ENCODE measurements at places on chromosomes 6 and 20. TPM values are rescaled to one million over a fixed set of nuclear protein-coding genes. Genes with fewer than 3 reads are reported as not detected.

DNA sequence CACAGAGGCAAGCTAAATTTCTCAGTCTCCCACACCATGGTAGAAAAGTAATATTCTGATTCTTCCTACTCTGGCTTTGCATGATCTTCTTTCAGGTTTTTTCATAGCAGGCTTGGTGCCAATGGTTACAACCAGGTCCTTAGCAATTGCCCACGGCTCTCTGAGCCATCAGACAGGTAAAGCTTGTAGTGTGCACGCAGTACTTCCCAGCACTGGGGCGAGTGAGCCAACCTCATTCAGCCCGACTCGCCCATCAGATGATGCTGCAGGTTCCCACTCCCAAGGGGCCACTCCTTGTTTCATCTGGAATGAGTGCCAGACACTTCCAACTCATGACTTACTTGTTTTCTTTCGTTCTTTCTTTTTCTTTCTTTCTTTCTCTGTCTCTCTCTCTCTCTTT, 78.3 kb downstream of the PERP start:
- H3K4me3 ChIP-seq: no peak overlapping the region
- no peak for DNase-seq
- H3K27me3 ChIP-seq: no peaks in the 10 kb centered on the region
- H3K36me3 ChIP-seq: no peaks in the 10 kb centered on the region

DNA sequence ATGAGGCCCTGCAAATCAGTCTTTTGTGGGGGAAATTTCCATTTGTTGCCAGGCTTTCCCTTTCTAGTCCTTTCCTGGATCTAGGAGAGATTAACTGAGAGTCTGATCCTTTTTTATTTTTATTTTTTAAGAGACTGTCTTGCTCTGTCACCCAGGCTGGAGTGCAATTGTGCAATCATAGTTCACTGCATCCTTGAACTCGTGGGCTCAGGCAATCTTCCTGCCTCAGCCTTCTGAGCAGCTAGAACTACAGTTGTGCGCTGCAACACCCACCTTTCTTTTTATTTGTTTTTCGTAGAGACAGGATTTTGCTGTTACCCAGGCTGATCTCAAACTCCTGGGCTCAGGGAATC, 22.9 kb downstream of the OR2B2 start:
- no peak overlapping the region for H3K4me3 ChIP-seq
- H3K36me3 ChIP-seq: no peaks in the 10 kb centered on the region
- DNase-seq: no peak
- H3K27me3 ChIP-seq: no peaks in the 10 kb centered on the region

DNA sequence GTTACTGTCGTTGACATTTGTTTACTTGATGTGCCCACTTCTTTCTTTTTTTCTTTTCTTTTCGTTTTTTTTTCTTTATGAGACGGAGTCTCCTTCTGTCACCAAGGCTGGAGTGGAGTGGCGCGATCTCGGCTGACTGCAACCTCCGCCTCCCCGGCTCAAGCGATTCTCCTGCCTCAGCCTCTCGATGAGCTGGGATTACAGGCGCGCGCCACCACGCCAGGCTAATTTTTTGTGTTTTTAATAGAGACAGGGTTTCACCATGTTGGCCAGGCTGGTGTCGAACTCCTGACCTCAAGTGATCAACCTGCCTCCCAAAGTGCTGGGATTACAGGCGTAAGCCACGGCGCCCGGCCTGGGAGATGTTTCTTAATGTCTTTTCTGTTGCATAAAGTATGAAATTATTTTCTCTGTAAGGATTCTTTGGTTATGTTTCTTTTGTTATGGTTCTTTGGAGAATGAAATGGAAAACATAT, 33.3 kb upstream of the PRSS16 start:
- H3K27me3 ChIP-seq: peaks cover 98% of the 10 kb centered on the region
- no peak overlapping the region for H3K4me3 ChIP-seq
- H3K36me3 ChIP-seq: no peaks in the 10 kb centered on the region

The ZKSCAN8 gene
- 14.1 TPM for total RNA-seq

Measured in left lung (tissue), 14 donors.